AG20443 (cell line): ENCODE measurements at places on chromosomes 1 and 21.

- DNase-seq: no peak
Measured at GRCh38 chr21:43917515-43918384, 52.7 kb downstream of the AGPAT3 start.

DNA sequence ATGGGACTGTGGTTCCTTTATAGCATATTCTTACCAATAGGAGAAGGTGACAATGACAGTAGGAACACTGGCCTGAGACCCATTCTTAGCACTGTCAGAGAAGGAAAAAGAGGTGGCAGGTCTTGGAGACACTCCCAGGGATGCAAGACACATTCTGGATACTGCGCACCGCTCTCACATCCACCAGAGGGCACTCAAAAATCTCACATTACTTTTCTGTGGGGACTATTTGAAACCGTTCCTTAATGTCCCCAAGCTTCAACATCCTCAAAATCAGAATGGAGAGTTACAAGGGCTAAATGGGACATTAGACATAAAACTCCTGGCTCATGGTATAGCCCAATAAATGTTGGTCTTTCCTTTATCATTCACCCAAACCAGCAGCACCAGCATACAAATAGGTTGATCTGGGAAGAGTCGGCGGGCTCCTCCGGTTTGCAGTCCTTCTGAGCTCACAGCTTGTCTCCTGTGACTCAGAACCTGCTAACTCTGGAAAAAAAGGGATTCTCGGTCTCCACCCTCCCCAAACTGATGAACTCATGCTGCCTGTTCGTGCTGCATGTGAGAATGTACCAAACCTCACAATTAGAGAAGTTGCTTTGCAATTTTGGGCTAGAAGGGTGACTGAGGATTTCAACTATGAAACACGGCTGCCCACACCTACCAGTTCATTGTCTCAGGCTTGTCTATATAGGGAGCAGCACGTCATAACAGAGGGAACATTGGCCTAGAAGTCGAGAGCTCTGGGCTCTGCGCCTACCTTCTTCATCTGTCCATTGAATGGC, 40.2 kb downstream of the IL12RB2 start:
- peak; percentile 90 for DNase-seq

DNA sequence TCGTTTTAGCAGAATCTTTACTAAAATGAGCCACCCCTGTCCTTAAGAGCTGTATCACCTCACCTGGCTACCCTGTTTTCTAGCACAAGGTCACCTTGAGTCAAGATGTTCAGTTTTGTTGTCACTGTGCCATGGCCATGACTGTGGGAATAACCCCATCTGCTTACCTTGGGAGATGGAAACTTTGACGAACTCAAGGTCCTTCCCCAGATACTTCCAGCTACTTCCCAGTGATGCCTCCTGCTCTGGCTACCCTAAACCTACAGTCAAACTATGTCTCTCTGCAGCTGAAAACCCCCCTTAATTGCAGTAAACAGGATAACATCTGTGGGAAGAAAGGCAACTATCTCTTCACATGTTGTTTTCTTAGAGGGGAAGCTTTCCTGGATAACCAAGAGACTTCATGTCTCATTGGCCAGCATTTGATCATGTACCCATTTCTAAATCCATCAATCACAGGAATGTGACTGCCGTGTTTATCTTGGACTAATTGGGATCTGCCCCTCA, 89.5 kb upstream of the C1orf21 start:
- DNase-seq: no peak

- no peak for DNase-seq
Measured at GRCh38 chr1:6408023-6408422, 11.7 kb downstream of the HES2 start.

DNA sequence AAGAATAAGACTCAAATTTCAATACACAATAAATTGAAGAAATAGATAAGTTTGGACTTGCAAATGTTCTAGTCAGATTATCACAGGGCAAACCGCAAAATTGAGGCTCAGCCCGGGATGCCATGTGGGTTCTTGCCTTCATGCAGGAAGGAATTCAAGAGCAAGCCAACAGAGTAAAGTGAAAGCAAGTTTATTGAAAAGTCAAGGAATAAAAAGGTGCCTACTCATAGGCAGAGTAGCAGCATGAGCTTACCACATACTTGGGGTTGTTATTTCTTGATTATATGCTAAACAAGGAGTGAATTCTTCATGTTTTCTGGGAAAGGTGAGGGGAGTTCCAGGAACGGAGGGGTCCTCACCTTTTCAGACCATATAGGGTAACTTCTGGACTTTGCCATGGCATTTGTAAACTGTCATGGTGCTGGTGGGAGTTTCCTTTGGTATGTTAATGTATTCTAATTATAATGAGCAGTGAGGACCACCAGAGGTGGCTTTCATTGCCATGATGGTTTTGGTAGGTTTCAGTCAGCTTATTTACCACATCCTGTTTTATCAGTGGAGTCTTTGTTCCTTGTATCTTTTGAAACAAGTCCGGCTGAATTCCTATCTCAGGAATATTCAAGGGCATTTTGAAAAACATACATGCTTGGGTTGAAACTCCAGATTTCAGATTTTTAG, 2.0 kb upstream of the OR2AK2 start:
- no peak for DNase-seq

GRCh38 chr1:203572134-203572625, 54.5 kb upstream of the ATP2B4 start:
- DNase-seq: no peak

GRCh38 chr21:42123219-42123908, 52.2 kb downstream of the UMODL1 start:
- DNase-seq: no peak

GRCh38 chr1:24186993-24187790, at the start of gene IFNLR1:
TSS of gene IFNLR1 (minus strand) at chr1:24187289. CDS start at chr1:24187248, 41 bp downstream.
- DNase-seq: peak; percentile 69

DNA sequence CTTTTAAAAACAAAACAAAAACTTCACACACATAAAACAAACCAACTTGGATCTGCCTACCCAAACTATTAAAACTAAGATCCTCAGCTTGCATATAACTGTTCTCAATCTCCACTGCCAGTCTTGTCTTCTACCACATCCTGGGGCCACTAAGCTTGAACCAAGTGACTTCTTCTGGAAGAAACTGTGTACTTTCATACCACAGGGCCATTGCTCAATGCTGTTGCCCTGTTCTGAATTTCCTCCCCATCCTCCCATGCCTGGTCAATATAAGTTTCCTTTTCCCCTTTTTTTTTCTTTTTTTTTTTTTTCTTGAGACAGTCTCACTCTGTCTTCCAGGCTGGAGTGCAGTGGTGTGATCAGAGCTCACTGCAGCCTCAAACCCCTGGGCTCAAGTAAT, 109.9 kb downstream of the KIAA0319L start:
- DNase-seq: no peak

DNA sequence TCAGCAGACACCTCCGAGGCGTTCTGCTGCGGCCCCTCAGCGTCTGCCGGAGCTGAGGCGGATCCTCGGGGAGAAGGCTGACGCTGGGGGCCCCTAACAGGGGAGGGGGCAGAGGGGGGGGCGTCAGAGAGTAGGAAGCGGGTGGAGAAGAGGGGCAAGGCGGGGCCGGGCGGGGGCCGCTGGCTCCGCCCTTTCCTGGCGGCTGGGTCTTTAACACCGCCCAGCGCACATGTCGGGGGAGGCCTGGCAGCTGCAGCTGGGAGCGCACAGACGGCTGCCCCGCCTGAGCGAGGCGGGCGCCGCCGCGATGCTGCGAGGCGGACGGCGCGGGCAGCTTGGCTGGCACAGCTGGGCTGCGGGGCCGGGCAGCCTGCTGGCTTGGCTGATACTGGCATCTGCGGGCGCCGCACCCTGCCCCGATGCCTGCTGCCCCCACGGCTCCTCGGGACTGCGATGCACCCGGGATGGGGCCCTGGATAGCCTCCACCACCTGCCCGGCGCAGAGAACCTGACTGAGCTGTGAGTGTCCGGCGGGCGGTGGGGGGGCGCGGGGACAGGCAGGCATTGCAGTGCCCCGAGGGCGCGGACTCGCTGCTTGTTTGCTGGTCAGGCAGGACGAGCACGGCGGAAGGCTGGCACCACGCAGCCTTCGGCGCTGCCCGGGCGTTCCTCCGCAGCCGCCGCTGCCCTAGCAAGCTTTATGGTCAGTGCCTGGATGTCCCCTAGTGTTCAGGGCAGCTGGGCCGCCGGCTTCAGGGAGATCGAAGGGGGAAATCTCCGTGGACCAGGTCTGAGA, at the start of gene NTRK1:
Gene NTRK1 (plus strand): TSS at position 238 of the 796 bp plus-strand sequence. CDS start 70 bp downstream, at position 308.
- DNase-seq: peak; percentile 67

DNA sequence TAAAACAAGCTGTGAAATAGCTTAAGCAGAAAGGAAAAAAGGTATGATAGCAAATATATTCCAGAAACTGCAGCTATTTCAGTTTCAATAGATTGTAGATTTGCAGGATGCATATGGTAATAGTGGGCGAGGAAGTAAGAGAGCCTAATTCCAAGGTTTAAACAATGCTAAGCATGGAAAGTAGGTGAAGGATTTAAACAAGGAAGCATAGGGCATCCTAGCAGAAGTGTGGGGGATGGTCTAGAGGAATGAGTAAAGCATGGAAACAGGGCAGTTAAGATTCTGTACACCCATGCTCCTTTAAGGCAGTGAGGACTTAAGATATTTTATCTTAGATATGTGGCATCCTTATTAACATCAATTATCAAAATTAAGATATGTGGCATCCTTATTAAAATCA, 2.6 kb downstream of the IVNS1ABP start:
- DNase-seq: no peak

DNA sequence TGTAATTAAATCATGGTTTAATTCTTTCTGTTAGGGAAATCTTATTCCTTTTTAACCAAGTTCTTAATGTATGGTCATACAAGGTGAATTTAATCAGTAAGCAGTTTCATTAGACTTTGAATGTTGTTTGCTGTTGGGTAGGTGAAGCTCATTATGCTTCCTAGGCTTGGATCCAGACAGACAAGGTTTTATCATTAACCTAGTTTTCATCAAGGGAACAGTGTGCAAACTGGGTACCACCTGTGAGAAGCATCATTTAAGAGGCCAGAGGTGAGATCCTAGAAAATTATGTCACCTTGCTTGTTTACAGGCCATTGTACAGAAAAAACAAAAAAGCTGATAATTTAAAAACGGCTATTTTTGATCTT, 130.1 kb downstream of the RYR2 start:
- DNase-seq: no peak

GRCh38 chr1:199067483-199067882, 428.6 kb downstream of the PTPRC start:
- no peak for DNase-seq

DNA sequence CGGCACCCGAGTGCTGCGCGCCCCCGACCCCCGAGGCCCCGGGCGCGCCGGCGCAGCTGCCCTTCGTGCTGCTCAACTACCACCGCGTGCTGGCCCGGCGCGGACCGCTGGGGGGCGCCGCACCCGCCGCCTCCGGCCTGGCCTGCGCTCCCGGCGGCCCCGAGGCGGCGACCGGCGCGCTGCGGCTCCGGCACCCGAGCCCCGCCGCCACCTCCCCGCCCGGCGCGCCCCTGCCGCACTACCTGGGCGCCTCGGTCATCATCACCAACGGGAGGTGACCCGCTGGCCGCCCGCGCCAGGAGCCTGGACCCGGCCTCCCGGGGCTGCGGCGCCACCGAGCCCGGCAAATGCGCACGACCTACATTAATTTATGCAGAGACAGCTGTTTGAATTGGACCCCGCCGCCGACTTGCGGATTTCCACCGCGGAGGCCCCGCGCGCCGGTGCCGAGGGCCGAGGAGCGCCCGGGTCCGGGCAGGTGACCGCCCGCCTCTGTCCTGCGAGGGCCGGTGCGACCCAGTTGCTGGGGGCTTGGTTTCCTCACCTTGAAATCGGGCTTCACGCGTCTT, 49.0 kb downstream of the SIM2 start:
- DNase-seq: peak; percentile 89

GRCh38 chr1:193105821-193106177, 585 bp upstream of the GLRX2 start:
- DNase-seq: no peak

- DNase-seq: no peak
Measured at GRCh38 chr21:36420571-36421339, 35.6 kb downstream of the CHAF1B start.

DNA sequence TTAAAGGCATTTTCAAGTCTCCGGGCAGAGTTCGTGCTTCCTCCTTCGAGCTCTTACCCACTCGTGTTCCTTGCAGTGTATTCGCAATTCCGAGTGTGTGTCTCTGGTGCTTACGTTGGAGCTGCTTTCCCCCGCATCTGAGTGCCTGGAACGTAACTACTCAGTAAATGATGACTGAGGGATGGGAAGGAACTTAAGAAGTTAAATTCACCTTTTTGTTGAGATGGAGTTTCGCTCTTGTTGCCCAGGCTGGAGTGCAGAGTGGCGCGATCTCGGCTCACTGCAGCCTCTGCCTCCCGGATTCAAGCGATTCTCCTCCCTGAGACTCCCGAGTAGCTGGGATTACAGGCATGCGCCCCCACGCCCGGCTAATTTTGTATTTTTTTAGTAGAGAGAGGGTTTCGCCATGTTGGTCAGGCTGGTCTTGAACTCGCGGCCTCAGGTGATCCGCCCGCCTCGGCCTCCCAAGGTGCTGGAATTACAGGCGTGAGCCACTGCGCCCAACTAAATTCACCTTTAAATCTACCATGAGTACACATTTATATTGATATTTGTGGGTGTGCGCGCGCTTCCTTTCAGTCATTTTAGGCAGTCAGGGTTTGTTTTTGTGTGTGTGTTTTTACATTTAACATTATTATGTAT, 837 bp downstream of the NDUFS5 start:
- DNase-seq: no peak

DNA sequence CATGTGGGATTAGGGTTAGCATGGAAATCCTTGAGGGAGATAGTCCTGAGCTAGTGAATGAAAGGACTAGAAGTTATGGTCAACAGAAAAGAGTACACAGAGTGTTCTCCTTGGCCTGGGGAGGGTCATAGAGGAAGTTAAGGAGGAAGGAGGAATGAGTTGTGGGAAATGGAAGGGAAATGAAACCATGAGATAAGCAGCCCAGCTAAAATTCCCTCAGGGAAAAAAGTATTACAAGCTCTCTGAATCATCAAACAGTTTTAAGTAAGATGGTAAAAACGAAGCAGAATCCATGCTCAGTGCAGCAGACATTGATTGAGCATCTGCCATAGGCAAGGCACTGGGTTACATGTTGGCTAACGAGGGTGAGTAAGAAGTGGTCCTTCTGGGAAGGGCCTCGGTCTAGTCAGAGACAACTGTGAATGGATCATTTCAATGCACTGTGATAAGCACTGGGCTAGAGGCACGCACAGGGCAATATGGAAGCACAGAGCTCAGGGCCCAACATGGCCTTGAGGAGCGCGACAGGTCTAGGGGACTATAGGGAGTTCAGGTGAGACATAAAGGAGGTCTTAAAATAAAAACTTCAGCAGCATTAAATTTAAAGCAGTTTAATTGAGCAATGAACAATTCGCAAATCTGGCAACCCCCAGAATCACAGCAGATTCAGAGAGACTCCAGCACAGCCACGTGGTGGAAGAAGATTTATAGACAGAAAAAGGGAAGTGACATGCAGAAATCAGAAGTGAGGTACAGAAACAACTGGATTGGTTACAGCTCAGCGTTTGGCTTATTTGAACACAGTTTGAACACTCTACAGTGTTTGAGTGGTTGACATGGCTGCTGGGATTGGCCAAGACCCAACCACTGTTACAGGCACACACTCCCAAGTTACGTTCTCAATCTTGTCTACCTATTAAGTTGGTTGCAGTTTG, 219.5 kb downstream of the HLX start:
- no peak for DNase-seq
